Stimulated activated CD4-positive, alpha-beta T cell treated with anti-CD3 and anti-CD28 coated beads, Interleukin-12 subunit alpha, Interleukin-12 subunit beta, amount 100 ng/mL, for 4 hours (primary cell): ENCODE measurements at places on chromosomes 3 and 15.

- no peak for DNase-seq
Observed at GRCh38 chr3:124633524-124633923, 96.7 kb upstream of the UMPS start.

DNA sequence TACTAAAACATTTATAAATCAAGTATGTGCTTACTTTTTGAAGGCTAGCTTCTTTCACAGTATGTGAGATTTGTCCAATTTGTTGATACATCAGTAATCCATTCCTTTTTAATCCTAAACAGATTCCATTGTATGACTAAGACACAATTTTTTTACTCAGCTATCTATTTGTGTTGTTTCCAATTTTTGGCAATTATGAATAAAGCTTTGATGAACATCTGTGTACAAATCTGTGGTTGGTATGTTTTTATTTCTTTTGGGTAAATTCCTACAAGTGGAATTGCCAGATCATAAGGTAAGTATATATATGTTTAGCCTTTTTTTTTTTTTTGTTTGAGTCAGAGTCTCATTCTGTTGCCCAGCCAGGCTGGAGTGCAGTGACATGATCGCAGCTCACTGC lies 56.2 kb upstream of the VEPH1 start:
- no peak for DNase-seq

GRCh38 chr3:187002915-187003314 lies 72.6 kb downstream of the ST6GAL1 start:
- no peak for DNase-seq

GRCh38 chr3:11953350-11953749 lies 50.8 kb upstream of the SYN2 start:
- no peak for DNase-seq

DNA sequence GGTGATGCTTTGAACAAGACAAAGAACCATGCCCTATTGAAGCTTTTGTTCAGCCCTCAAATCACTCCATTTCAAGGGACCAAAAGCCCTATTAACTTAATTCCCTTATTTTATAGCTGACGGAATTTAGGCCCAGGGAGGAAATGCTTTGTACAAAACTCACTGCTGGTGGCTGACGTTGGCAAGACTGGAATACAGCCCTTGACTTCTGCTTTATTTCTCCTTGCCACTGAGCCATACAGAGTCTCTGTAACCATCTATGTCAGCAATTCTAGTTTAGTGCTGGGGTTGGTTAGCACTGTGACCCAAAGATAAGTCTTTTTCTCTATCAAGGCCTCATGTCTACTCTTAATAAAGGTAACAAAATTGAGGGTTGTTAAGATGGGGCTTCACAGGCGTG lies 316.1 kb upstream of the TPRG1 start:
- DNase-seq: no peak

DNA sequence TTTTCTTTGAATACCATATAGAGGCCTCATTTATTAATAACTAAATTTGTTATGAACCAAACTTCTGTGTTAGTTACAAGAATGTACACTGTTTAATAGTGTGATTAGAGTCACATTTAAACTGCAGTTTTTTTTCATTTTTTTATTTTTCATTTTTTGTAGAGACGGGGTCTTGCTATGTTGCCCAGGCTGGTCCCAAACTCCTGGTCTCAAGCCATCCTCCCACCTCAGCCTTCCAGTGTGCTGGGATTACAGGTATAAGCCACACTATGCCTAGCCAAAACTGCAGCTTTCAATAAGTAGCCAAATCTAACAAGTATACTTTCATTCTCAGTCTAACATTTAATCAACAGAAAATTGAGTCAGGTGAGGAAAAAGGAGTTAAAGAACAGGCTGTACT lies 10.2 kb upstream of the ATP11B start:
- no peak for DNase-seq

DNA sequence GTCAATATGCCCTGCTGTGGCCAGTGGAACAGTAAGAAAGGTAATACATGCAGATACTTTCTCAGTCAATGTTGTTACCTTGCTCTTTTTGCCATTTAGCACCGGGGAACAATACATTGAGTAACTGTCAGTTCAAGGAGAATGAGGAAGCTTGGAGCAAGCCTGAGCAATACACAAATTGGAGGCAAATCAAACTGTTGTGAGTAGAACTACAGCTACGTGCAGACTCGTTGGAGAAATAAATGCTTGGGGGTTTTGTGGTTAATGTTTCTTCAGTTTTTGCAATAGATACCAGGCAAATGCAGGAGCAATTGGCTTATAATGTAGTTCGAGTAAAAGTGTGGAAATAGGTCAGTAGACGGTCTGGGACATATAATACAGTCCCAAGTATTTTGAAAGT lies 587.3 kb upstream of the ROBO1 start:
- DNase-seq: no peak

GRCh38 chr3:152258448-152259393 lies 10.0 kb upstream of the MBNL1 start:
- DNase-seq: no peak

- no peak for DNase-seq
Observed at GRCh38 chr3:31922962-31923361, 58.1 kb downstream of the OSBPL10 start.

GRCh38 chr3:56680054-56680580 lies 2.9 kb downstream of the TASOR start:
- no peak for DNase-seq

GRCh38 chr3:38564631-38565338 lies 68.6 kb downstream of the EXOG start:
- no peak for DNase-seq

- DNase-seq: no peak
Observed at GRCh38 chr3:3013317-3014052, 96.7 kb downstream of the IL5RA start.

DNA sequence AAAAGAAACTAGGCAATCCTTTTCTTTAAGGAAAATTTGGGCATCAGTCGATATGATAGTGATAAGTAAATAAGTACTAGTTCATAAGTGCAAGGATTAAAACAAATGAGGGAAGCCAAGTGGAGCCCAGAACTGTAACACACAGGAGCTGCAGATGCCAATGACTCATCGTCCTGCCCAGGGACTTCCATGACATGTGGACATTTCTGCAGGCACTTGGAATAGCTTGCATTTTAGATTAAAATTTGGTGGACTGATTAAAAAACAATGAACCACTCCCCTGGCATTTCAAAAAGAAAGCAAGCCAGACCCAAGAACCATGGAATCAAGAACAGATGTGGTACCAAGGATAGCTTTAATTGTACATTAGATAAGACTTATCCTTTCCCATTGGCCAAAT lies 2.9 kb downstream of the SAMD7 start:
- no peak for DNase-seq

DNA sequence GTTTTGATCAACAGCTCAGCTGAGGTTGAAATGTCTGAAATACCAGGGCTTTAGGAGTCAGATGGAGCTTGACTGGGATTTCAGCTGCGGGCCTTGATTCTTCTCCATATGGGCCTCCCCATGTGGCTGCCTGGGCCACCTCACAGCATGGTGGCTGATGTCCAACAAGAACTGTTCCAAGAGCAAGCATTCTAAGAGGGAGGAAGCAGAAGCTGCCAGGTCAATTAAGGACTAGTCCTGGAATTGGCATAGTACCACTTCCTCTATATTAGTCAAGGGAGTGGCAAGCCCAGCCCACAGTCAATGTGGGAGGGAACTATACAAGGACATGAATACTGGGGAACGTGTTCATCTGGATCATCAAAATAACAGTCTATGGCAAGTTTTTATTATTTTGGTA lies 181.7 kb upstream of the ANKRD28 start:
- no peak for DNase-seq

DNA sequence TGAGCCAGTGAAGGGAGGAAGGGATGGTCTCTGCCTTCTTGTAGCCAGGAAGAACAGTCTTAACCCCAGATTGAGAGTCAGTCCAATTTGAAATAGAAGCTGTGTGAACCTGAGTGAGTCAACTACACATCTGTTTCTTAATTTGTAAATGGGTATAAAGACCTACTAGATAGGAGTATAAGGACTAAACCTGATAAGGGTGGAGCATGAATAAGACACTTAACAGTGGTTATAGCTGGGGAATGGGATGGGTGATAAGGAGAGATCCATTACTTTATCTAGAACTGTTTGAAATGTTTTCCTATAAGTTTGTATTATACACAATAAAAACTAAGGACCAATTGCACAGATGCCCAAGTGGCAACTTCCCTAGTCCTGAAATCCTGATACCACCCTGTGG lies 1.4 kb downstream of the MAN2C1 start:
- DNase-seq: no peak
